NCI-H2081 (cell line): ENCODE measurements at places on chromosomes 16 and 17.

GRCh38 chr17:82272495-82273326, 789 bp downstream of the CSNK1D start:
- no peak for DNase-seq

DNA sequence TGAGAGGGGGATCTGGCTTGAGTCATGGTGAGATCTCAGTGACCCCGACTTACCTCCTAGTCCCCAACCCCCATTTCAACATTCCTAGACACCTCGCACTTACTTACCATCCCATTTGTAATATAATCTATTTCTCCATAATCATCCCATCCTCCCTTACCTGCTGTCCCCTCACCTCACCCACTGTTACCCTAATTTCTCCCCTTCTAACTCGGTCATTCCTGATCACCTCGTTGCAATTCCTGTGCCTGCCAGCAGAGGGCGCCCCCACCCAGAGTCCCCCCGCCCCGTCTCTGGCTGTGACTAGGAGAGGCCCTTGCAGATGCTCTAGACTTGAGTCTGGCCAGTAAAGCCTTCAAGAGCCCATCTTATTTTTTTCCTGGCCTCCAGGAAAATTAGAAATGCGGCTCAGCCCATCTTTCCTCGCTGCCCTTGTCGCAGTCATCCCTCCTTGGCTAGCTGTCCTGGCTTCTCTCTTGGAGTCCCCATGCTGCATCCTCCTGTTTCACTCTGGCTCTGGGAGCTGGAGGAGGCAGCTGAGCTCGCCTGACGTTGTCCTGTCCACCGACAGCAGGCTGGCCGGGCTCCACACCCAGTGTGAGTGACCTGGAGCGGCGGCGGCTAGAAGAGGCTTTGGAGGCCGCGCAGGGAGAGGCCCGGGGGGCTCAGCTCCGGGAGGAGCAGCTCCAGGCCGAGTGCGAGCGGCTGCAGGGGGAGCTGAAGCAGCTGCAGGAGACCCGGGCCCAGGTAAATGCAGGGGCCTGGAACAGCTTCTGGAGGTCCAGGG, 5.0 kb downstream of the TBKBP1 start:
- peak; percentile 50 for DNase-seq

DNA sequence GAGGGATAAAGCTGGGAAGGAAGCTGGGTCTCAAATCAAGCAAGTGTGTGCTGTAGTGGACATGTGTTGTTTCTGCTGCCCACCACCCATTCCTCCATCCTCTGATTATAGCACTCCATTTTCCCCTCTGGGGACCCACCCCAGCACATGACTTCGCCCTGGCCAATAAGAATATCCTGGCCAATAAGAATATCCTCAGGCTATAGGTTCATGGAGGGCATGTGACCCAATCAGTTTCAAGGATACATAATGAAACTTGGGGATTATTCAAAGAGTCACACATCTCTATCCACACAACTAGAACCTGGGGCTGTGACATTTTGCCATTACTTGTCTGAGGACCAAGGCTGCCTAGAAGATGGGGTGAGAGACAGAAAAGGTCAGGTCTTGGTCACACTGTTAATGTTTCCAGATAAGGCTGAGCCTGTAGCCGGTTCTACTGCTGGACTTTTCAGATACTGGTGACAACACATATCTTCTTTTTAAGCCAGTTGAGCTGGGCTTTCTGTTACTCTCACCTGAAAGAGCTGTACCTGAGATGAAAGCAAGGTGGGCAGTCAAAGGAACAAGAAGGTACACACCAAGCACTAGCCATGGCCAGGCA, 33.7 kb downstream of the MYO18A start:
- no peak for DNase-seq

- no peak for DNase-seq
These were observed 789 bp upstream of the TERF2 start for GRCh38 chr16:69386596-69386995.

DNA sequence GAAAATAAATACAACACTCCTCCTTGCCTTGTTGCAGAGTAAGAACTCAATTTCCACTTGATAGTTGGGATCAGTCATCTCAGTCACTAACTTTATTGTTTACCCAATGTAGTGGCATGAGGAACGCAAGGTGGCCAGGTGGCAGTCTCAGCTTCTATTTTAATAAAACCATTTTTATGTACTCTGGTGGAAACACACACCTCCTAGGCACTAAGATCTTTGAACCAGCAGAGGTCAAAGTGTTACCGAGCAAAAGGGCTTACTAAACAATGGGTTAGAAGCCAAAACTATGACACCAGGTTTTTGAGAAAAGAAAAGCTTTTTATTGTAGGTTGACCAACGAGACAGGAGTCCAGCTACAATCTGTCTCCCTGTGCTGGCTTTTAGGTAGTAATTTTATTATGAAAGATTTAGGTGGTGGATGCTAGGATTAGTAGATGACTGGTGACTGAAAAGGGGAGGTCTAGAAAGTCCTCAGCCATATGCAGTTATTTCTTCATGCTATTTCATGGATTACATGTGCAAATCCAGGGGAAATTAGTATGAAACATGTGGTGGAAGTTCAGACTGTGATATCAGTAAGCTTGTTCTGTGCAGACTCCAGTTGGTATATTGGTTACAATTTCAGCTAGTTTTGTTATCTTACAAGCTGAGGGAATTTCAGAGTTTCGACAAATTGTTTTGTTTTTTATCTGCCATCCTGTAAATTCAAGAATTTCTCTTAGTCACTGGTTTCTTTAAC, 122.3 kb downstream of the PCTP start:
- no peak for DNase-seq

DNA sequence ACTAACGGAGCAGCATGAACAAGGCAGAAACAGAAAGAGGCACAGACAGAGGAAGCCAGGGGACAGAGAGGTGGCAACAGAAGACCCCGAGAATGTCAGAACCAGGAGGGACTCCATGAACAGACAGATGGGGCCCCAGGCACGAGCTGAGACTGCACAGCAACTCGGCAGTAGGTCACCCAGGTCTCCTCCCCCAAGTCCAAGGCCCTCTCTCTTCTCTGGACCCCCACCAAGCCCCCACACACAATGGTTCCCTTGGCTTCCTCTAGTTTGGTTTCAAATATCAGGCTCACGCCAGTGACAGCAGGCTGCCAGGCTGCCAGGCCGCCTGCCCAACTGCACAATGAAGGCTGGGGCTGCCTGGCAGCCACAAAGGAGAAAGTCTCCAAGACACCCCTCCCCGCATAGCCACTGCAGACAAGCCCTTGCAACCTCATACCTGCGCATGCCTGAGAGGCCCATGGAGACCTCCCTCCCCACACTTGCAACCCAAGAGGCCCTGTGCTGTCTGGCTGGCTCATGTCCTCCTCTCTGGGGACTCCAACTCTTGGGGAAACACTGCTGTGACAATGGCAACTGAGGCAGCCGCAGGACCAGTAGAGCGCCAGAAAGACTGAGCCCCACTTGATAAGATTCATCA, 54.8 kb downstream of the PIMREG start:
- DNase-seq: no peak

DNA sequence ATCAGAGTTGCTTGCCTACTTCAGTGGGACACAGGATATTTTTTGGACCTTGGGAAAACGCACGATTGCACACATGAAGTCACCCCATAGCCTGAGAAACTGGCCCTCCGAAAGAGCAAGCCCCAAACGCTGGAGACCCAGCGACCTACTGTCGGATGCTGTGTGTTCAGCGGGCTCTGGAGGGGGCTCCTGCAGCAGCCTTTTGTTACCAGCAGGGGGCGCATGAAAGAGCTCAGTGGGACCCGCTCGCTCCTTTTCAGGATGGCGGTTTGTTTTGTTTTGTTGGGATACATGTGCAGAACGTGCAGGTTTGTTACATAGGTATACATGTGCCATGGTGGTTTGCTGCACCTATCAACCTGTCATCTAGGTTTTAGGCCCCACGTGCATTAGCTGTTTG, 28.4 kb downstream of the MYH3 start:
- DNase-seq: no peak

- DNase-seq: no peak
These were observed 6.5 kb downstream of the SPATA32 start for GRCh38 chr17:45255358-45255757.

- DNase-seq: no peak
These were observed 14.6 kb downstream of the COG4 start for GRCh38 chr16:70508752-70509151.

- DNase-seq: no peak
These were observed 2.7 kb downstream of the BCAR1 start for GRCh38 chr16:75248536-75249380.

GRCh38 chr16:610513-611381, 20.0 kb upstream of the WFIKKN1 start:
- no peak for DNase-seq

- no peak for DNase-seq
These were observed 706.5 kb downstream of the KCNJ2 start for GRCh38 chr17:70875729-70876310.

- DNase-seq: no peak
These were observed 341.9 kb upstream of the CDH11 start for GRCh38 chr16:65463652-65464260.

GRCh38 chr16:78278056-78278450, 178.6 kb downstream of the WWOX start:
- peak; percentile 73 for DNase-seq

- DNase-seq: no peak
These were observed 28.5 kb downstream of the CRLF3 start for GRCh38 chr17:30796016-30796415.

GRCh38 chr16:89065458-89065822, 28.2 kb upstream of the ACSF3 start:
- no peak for DNase-seq

DNA sequence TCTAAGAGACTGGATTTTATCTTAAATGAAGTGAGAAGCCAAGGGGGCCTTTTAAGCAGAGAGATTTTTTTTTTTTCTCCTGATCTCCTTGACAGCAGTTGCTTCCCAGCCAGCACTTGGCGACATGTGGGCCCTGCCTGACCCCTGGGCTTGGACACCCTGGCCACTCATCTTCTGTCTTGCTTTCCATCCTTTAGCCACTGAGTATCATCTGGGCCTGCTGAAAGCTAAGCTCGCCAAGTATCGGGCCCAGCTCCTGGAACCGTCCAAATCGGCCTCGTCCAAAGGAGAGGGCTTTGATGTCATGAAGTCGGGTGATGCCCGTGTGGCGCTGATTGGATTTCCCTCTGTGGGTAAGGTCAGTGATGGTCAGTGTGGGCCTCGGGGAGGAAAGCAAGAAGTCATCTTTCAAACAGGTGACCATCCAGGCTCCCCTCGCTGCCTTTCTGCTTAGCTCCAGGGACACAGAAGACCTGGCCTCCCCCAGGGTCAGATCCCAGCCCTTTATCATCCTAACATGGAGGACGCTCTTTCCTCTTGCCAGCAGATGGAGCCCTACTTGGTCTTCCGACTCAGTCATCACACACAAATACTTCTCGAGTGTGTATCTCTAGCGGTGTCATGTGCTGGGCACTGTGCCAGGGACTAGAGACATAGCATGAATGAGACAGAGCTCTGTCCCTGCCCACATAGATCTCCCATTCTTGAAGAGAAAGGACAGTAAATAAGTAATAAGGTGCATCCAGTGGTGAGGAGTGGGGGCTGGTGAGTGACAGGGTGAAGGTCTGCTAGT, 6.1 kb downstream of the DRG2 start:
- DNase-seq: peak; percentile 5

DNA sequence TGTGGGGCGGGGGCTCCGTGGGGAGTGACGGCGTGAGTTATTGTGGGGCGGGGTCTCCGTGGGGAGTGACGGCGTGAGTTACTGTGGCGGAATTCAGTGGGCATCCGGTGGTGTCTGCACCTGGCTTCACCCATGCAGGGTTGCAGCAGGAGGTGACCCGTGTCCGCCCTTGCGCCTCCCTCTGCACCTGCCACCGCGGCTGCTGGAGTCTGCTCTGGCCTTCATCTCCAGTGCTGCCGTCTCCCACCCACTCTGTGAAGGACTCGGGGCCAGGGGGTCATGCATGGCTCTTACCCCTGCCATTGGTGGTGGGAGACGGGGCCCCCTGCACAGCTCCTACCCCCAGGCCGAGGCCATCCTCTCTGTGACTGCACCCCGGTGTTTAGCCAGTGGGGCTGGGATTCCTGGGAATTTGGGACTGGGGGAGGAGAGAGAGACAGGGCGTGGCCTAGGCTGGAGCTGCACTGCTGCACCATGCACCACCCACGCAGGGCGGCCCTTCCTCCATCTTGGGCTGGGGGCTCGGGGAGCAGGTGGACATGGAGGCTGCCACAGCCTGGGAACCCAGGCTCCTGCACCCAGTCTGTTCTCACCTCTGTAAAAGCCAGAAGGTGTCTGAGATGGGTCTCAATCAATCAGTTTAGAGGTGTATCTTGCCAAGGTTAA, 1.3 kb upstream of the PABPN1L start:
- no peak for DNase-seq

- DNase-seq: no peak
These were observed 235.0 kb upstream of the ERCC4 start for GRCh38 chr16:13684819-13685563.

- DNase-seq: no peak
These were observed 153.5 kb downstream of the VPS53 start for GRCh38 chr17:561116-561515.

GRCh38 chr17:6299275-6299674, 135.6 kb downstream of the AIPL1 start:
- DNase-seq: no peak

DNA sequence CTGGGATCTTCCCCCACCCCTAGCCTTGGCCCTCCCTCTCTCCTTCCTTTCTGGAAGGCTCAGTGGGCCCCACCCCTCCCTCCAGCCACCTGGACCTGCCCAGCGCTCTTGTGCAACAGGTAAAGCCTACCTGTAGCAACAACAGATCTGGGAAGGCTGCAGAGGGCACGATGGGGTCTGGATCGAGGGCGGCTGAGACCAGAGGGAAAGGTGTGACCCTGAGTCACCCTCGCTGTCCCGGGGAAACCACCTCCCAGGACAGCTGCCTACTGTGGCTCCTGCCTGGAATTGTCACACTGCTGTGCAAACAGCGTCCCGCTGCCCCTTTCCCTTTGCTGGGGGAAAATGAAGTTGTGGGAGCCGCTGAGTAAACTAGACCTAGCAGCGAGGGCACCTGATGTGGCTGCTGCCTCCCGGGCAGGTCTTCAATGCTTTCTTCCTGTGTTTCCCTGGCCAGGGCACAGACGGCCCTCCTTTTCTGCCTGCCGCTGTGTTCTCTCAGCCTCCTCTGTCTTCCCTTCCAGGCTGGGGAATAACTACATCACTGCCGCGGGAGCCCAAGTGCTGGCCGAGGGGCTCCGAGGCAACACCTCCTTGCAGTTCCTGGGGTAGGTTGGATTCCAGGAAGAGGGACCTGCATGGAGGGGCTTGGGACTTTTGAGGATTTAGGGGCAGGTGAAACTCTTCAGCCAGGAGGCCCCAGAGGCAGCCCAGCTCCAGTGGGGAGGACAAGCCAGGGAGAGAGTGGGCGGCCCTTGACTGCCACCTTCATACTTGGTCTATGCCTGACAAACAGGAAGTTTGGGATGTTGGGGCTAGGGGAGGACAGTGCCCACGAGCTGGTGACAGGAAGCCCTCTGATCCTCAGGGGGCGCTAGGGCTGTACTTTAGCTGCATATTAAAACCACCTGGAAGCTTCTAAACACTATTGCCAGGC, 22.2 kb upstream of the CYLD start:
- DNase-seq: no peak

- DNase-seq: no peak
These were observed 571.5 kb upstream of the PSMD7 start for GRCh38 chr16:73725156-73725555.

GRCh38 chr17:3475251-3475685, 529 bp upstream of the ASPA start:
- DNase-seq: no peak
